ENCODE measurements at places on chromosomes 7 and 10. TPM values are rescaled to one million over a fixed set of nuclear protein-coding genes. Genes with fewer than 3 reads are reported as not detected.

DNA sequence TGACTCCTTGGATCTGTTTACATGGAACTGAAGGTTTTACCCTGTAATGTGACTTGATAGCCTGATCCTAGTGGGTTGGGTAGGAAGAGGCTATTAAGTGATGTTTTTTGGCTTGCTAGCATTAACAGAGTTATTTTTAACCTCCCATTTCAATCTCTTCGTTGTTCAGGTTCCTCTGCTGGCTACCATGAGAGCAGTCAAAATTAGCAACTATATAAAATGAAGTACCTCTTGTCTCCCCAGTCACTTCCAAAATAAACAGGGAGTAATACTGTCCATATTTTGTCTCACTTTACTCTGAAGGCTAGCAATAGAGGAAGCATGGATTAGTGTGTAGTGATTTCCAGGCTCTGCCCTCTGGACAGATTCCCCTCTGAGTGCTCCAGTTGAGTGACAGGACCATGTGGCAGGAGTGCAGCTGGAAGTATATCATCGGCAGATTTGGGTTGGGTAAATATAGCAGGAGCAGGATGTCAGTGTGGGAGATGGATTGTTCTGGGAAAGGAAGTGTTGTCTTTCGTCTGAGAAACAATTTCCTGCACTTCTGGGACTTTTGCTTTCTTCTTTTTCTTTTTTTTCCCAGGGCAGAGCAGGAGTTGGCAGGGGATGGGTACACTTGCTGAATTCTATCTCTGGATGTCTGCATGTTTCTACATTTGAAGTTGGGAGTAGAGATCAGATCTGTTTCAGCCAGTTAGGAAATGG is 35.2 kb downstream of the GBF1 start:
- no peak overlapping the region for H3K27ac ChIP-seq
- DNase-seq, result peak; percentile 41
- no peak overlapping the region for H3K4me3 ChIP-seq
- no peaks in the 10 kb centered on the region for H3K27me3 ChIP-seq
- H3K4me1 ChIP-seq, result peaks cover 11% of the 10 kb centered on the region

Gene LYZL2
- total RNA-seq, result not detected

Gene AP3M1
- 50.0 TPM for total RNA-seq

Gene ADCY1
- 1.2 TPM for total RNA-seq

Measured in astrocyte (in vitro differentiated cells and primary cell).